Coronary artery (tissue), 2 donors: ENCODE measurements at places on chromosomes 13 and 19.

DNA sequence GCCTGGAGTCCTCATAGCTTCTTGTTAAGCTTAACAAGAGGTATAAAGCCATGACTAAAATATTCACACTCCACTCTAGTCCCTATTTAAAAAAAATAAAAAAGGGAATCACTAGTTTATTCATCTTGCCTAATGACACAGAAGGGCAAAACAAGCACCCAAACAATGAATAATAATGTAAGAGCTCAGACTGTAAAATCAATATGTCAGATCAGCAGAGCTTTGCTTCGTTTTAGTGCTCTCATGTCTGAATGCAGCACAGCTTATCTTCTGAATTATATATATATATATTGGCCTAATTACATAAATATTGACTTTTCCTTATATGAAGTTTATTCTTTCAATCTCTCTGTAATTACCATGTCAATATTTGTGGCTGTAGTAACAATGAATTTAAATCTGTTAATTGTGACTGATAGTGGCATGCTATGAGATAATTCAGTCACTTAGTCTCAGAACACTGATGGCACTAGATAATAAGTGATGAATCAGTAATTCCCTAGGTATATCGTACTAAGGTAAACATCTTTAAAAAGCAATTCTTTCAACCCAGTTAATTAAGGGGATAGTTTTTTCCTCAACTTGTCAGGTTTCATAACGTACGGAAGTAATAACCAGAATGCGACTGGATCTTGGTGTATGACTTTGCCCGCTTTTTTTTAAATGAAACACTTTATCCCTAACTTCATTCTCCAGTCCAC is 361.9 kb upstream of the GPC6 start:
- DNase-seq: no peak

DNA sequence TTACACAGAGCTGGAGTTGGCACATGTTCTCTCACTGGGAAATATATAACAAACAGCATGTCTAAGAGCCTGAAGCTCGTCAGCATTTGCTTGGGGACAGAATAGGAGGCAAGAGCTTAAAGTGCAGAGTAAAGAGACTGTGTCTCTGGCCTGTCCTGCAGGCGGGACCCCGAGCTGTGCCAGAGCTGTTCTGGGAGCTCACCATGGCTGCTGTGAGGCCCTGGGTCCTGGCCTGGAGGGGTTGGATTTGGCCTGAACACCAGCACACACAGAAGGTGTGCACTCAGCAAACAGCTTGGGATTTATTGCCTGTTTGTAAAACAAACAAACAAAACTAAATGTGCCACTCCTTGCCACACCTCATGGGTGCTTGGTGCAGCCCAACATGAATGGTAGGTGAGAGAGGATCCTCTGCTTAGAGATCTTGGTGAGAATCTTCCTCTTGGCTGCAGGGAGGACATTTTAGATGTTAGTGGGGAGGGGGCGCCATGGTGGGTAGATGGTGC is 60.9 kb downstream of the ERICH6B start:
- DNase-seq: no peak

- no peak for DNase-seq
Measured at GRCh38 chr13:87712012-87712411, 40.8 kb downstream of the SLITRK5 start.

DNA sequence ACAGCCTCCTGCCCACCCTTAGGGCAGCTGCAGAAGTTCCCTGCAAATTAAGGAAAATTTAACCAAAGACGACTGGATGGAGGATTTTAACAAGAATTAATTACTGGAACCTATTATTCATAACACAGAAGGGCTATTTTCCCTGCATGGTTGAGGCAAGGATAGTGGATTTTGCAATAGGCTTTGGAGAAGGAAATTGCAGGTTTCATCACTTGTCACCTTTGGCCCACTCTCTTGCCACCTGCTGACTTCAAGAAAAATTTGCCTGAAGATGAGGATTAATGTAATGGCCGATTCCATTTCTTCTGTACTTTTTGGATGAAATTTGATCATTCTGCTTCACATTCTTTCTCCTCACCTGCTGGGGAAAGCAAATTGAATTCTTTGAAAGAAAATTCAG is 261.7 kb downstream of the FGF9 start:
- DNase-seq: no peak

- no peak for DNase-seq
Measured at GRCh38 chr13:111216166-111216960, 101.3 kb downstream of the ARHGEF7 start.

GRCh38 chr19:18438331-18439024 is 545 bp upstream of the ISYNA1 start:
- DNase-seq: peak; percentile 93

- no peak for DNase-seq
Measured at GRCh38 chr13:34416971-34417380, 525.1 kb upstream of the NBEA start.

DNA sequence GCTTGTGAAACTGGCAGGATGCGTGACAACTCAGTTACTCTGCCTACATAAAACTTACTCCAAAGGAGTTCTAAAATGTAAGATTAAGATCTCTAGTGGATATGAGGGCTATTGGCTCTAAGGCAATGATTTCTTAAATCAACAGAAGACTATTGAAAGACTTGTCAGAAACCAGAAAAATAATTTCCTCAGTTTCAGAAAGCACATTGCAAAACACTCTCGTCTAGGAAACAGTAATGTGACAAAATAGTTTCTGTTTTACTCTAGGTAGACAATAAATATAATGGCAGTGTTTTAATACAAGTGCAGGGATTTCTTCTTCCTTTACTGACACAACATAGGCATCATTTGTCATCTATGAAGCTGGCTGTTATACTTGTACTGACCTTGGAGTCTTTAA is 230.1 kb downstream of the KCTD12 start:
- DNase-seq: no peak

DNA sequence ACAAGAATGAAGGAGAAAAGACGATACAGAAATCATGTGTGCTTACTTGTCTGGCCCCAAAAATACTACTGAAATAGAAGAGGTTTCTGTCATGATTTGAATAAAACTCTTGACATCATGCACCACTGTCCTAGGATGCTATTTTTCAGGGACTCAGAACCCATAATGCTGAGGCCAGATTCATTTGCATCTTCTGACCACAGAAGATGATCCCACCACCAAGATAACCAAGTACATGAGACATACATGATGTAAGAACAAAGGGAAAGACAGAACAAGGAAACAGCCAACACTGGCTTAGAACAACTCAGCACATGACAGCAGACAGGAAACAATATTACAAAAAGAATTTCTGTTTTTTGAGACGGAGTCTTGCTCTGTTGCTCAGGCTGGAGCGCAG is 2.5 kb downstream of the ZNF552 start:
- no peak for DNase-seq

GRCh38 chr13:38781539-38781938 is 94.7 kb downstream of the FREM2 start:
- no peak for DNase-seq

GRCh38 chr19:3931041-3931440 is 1.8 kb upstream of the NMRK2 start:
- no peak for DNase-seq

DNA sequence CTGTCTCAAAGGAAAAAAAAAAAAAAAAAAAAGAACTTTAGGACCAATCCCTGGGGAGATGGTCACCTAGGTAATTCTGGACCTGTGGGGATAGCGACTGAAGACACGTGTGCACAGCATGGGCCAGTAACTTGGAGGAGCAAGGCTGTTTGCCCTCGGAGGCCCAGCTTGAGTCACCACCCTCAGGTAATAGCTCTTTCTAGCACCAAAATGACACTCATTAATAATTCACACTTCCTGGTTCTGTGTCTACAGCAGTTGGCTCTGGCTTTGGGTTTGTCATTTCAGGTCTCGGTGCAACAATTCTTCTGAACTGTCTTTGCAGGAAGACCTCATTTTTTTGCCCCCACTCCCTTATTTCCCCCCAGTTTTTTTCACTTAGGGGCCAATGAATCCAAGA is 3.9 kb upstream of the ATP11A start:
- DNase-seq: no peak

DNA sequence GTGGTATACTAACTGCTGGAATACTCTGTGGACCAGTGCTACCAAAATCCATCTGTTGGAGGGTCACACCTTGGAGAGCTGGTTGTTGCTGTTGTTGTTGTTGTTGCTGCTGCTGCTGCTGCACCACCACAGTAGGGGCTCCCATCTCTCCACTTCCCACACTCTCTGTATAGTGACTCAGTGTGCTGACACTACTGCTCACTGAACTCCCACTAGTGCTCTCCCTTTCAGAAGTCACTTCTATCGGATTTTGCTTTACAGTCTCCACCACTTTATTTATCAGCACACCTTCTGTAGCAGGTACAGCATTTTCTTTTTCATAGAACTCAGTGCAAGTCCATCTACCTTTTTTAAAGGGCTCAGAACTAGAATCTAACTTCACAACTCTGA is 1.7 kb downstream of the TSC22D1 start:
- DNase-seq: no peak

DNA sequence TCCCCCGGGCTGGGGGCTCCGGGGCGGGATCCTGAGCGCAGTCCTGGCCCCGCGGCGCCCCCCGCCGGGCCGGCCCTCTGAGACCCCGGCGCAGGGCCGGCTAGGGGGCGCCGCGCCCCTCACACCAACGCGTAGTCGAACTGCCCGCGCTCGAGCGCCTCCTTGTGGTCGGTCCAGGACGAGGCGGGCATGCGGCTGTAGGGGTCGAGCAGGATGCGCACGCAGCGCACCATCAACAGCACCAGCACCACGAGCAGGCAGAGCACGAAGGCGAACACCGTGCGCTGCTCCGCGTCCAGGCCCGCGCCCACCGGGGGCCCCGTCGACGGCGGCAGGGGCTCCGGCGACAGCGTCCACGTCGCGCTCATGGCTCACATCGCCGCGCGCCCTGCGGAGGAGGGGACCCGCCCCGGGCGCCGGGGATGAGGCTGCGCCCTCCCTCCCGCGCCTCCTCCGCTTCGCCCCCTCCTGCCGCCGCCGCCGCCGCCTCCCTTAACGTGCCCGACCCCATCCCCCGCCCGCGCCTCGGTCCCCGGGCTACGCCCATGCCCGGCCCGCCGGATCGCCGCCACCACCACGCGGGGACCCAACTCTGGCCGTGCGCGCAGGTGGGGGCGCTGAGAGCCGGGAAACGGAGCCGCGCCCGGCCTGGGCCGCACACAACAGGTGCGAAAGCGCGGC is 624 bp downstream of the CTXN1 start:
- no peak for DNase-seq

GRCh38 chr13:71056581-71056980 is 810.4 kb downstream of the DACH1 start:
- no peak for DNase-seq
